Right hindlimb (tissue), 1 donor: ENCODE measurements at places on chromosomes 4 and X.

- no peak for DNase-seq
Observed at GRCh38 chr4:5772528-5773270, 61.7 kb downstream of the EVC start.

DNA sequence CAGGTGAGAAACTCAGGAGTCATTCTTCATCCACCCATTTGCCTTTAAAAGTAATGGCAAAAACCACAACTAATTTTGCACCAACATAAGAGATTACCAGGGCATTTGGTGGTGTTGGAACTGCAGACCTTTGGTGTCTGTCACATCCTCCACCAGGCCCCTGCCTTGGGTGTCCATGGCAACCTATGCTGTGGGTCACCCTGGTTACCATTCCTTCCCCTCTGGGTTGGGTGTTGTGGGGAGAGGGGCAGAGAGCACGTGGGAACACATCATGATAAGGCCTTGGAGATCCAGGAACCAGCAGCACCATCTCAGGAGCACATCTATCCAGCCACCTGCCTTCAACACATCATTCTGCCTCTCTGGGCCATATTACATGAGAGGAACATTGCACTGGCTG lies 77.3 kb downstream of the CHRNA9 start:
- DNase-seq = no peak

DNA sequence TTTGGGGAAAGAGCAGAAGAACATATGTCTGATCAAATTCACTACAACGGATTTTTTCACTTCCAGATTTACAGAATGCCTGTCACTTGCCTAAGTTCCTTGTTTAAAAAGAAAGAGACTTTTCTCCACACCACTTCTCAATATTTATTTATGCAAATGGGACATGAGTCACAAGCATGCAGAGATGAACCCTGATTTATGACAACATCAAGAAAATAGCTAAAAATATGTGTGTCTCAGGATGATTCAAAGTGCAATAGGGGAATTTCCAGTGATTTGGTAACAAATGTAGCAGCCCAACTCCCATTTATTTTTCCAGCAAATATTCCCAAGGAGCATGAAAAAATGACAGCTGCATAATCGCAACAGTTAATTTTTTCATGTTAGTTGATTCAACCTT lies 180.4 kb upstream of the FAT1 start:
- no peak for DNase-seq

DNA sequence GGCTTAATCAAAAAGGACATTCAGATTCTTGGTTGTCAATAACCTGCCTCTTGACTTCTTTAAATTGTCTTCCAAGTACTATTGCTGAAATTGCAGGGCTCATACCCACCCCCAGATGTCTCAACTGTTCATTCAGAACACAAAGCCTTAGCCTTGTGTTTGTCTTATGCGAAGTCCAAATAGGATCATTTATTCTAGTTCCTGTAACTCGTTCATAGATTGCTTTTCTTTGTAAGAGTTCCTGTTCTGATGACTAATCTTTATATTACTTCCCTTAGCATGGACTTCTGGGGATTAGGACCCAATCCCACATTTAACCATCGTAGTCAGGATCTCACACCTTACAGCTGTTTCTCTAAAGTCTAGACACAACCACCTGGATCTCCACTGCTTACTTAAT lies 226.0 kb downstream of the VEGFC start:
- no peak for DNase-seq

GRCh38 chr4:101294597-101294996 lies 52.7 kb downstream of the PPP3CA start:
- DNase-seq = no peak

DNA sequence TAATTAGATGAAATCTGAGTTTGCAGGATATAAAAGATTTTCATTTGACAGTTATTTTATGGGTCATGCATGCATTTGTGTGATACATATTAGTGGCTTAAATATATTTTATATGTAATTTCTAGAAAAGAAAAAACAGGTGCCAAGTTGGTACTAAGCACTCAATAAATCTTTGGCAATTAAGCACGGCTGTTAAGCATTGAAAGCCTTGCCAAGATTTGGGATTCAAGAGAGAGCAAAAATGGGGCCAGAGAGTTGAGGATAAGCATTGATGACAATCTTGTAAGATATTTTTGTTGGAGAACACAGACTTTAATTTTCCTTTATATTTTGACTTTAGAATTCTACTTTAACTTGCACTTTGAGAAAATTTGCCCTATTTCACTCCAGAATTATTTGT lies 249.8 kb upstream of the MAD2L1 start:
- no peak for DNase-seq

GRCh38 chr4:1172228-1172851 lies at the start of gene SPON2:
Gene SPON2 (minus strand): TSS chr4:1172583.
- DNase-seq = peak; percentile 60

- DNase-seq = no peak
Observed at GRCh38 chr4:140222171-140222570, 68.2 kb upstream of the MAML3 start.

DNA sequence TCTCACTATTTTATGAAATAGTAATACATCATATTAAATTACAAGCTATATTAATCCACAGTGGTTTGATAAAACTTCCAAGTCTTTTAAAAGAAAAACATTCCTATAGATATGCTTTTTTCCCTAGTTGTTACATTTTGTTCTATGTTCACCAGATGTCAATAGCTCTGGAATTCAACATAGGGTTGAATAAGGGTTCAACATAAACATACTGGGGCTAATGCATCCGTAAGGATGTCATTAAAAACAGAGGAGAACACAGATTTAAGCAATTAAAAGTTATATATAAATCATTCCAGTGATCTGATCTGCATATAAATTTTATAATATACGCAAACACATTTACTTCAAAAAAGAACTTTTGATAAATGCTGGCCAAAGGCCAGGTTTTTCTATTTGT lies 32.5 kb downstream of the SULT1B1 start:
- DNase-seq = no peak

DNA sequence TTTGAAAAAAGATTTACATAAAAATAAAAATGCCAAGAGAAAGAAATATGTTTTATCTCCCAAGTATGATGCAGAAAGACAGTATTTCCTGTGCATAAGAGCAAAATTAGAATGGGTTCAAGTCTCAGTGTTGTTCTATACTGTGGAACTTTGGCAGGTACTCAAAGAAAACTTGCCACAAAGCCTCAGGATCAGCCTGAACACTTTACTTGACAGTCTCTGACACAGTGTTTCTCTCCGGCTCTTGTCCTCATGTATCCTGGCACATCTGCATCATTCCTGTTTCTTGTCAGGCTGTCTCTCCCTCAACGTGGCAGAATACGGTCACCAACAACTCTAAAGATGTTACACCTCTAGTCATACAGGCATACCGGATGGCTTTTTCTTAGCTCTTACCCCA lies 273.7 kb downstream of the ARHGAP24 start:
- DNase-seq = no peak

DNA sequence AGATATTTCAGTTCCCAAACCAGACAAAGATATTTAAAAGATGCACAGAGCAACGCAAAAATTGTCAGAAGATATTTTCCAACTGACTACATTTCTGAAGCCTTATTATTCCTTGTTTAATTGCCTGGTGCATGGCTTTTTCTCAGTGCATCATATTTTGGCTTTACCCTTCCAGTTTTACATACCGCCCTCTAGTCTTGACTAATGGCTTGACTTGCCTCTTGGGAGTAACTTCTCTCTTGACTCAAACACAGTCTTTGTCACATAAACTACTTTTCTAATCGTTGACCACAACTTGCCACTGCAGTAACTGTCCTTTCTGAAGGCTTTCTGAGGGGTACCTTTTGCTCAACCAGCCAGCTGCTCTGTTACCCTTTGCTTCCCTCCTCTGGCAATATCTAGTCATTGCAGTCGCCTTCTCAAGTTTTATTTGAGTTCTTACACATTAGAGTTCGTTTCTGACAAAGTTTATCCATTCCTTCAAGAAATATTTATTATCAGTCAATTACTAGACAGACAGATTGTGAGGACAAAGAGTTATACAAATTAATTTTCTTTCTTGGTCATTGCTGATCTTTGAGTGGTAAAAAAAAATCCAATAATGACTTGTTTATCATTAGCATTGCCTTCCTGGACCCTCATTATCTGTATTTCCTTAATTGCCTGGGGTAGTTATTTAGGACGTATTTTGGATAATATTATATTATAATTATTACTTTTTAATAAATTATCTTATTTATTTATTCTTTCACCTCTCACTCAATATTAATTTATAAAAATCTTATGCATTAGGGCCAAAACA lies 506.9 kb upstream of the PCDH10 start:
- DNase-seq = peak; percentile 18

DNA sequence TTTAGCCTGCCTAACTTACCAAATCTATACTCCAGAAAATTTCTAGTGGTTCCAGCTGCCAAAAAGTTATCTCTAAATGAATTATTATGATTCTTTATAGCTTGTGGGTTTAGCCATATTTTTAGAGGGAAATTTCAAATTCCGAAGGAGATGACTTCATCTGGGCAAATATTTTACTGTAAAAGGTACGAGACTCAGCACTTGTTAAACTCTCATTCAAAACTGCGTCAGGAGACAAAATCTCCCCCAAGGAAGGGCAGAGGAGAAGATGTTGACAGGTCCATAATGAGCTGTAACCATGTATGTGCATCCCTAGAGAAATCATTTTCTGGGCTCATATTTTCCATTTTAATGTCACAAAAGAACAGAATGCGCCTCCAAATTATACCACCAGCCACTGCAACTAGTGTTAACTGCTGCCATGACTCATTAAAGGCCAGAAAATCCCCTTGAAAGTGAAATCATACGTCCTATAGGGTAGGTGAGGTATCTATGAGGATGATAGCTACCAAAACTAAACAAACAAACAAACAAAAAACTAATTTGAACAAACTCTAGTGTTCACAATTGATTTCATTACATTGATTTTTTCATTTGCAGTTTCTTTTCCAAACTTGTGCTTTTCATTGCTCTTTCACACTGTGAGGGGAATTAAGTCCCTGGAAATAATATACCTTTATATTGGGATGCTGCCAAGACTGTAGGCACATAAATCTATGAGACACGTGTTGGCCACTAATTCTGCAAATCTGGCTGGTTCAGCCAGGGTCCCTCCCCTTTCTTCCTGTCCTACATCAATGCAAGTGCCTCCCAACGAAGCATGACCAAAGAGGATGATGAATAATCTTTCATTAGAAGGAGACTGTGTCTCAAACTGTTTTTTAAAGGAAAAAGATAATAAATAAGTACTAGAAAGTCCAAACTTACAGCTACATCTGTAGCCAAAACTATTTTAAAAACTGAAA lies 85.8 kb downstream of the ARHGAP6 start:
- no peak for DNase-seq
